Hematopoietic multipotent progenitor cell treated with erythropoietin and hydrocortisone succinate and interleukin-3 and kit ligand, for 6 days (in vitro differentiated cells): ENCODE measurements at places on chromosomes 12 and 14.

DNA sequence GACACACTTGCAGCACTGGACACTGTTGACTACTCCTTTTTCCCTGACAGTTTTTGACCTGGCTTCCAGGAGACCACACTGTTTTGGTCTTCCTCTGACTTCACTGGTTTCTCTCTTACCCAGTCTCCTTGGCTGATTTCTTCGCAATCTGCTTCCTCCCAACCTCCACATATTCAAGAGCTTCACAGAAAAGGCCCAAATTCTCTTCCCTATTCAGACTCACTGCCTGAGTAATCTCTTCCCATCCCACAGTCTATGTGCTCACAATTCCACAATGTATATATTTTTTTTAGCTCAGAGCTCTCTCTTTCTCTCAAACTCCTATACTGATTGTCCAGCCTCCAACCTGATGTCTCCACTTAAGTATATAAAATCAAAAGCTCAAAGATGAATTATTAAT lies 115.4 kb downstream of the SINHCAF start:
- DNase-seq = no peak

GRCh38 chr14:35504260-35504659 lies 29.7 kb upstream of the INSM2 start:
- no peak for DNase-seq

DNA sequence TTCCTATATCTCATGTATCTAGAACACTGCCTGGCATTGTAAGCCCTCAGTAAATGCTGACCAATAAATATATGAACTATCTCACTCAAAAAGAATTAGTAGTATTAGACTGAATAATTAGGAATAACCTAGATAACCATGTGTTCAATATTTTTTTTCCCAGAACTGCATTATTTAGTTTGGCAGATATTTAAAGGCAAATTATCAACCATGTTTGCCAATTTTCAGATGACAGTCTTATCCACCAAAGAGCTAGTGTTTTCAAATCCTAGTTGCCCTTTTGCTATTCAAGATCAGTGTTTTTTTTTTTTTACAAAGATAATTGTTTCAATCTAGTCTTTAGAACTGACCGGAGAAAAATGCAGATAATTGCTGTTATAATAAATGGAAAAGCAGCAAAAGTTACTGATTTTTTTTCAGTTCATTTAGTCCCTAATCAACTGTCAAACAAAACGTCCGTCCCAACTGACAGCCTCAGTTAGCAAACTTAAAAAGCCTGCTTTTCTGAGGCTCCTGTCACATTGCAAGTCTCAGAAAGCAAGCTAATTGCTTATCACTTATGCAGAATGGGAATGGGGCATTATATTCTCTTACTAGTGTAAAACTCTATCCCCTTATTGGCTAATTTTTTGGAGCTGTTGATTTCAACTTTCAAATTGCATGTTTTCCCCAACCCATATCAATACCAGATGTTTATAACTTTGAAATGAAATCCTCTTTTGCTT lies 203.2 kb downstream of the PAWR start:
- DNase-seq = no peak

DNA sequence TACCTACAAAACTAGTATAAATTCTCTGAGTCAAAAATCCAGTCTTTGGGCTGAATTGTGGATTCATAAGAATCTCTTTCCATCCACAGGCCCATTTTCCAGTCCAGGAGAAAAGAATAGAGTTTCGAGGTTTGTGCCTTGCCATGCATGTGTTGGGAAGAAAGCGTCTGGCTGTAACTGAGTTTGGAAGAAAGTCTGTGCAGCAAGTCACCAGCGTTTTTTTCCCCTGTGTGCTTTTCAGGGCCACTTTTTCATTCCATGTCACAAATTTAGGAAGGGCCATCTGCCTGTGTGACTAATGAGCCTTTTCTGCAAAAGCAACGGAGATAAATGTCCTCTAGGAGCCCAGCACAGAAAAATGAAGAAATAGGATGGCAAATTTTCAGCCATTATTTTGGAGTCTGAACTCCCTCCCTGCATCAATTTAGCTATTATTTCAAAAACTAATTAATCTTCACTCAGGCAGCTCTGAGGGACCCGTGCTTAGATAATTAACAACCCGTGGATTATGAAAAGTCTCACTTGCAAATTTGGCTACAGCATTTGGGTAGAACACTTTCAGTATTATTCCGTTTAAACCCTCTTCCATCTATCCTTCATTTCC lies 261.5 kb downstream of the SUDS3 start:
- DNase-seq = no peak
